ENCODE measurements at places on chromosomes 4 and X. TPM values are rescaled to one million over a fixed set of nuclear protein-coding genes. Genes with fewer than 3 reads are reported as not detected.

The PAGE2B gene
- total RNA-seq: 1.3 TPM

DNA sequence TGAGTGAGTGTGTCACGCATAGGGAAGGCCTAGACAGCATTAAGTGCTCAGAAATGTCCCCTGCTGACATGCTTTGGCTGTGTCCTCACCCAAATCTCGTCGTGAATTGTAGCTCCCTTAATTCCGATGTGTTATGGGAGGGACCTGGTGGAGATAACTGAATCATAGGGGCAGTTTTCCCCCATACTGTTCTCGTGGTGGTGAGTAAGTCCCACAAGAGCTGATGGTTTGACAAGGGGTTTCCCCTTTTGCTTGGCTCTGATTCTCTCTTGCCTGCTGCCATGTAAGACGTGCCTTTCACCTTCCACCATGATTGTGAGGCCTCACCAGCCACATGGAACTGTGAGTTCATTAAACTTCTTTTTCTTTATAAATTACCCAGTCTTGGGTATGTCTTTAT lies 78.0 kb downstream of the NSUN7 start:
- no peak for DNase-seq

- DNase-seq: no peak
These were observed 196.6 kb upstream of the ETNPPL start for GRCh38 chr4:108959491-108959890.

- no peak for DNase-seq
These were observed 10.6 kb downstream of the TSPAN6 start for GRCh38 chrX:100625985-100626491.

The HDX gene
- 3.3 TPM for total RNA-seq

- DNase-seq: no peak
These were observed 24.9 kb downstream of the DOCK11 start for GRCh38 chrX:118520216-118521206.

The GLRB gene
- total RNA-seq: not detected

GRCh38 chrX:69031971-69032391 lies 133.3 kb downstream of the PJA1 start:
- DNase-seq: no peak

DNA sequence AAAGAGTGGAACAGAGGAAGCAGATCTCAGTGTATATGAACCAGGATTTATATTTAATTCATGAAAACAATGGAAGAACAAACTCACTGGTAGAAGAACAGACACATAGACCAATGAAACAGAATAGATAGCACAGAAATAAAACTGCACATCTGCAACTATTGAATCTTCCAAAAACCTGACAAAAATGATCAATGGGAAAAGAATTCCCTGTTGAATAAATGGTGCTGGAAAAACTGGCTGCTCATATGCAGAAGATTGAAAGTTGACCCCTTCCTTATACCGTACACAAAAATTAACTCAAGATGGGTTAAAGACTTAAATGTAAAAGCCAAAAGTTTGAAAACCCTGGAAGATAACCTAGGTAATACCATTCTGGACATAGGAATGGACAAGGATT lies 391.0 kb downstream of the MAGEB5 start:
- no peak for DNase-seq

- no peak for DNase-seq
These were observed 35.1 kb downstream of the RPS6KA3 start for GRCh38 chrX:20231598-20231997.

DNA sequence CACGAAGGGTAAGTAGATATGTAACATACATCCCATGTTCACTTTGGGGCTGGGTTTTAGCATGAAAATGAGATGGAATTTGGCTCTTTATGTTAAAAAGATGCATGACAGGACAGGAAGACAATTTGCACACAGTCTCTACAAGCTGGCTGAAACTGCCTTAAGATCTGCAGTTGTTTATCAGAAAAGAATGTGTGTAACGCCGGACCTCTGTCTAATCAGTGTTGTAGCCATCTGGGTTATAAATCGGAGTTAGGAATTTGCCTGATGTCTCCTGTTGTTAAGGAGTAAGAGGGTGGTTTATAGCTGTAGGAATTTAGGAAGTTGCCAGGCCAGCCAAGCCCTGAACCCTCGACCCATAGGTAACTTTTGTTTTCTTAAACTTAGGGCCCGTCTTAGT lies 562.9 kb upstream of the FAT1 start:
- DNase-seq: no peak

- no peak for DNase-seq
These were observed 1778.2 kb upstream of the PCDH10 start for GRCh38 chr4:131370846-131371245.

DNA sequence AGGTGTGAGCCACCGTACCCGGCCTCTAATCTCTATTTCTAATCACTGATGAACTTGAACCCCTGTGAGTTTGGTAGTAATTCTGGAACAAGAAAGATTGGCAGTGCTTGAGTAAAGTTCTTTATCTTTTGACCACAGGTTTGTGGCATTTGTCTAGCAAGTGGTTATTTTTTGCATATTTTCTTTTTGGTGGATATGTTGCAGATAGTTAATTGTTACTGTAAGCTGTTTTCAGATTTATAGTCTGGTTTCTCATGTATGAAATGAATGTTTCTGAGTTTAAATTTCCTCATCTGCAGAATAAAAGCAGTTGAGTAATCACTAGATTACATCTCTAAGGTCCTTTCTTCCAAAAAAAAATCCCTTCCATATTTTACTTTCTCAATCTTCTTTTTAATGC lies 105.2 kb downstream of the GASK1B start:
- no peak for DNase-seq

The PHOX2B gene
- not detected for total RNA-seq

The RNF150 gene
- total RNA-seq: not detected

DNA sequence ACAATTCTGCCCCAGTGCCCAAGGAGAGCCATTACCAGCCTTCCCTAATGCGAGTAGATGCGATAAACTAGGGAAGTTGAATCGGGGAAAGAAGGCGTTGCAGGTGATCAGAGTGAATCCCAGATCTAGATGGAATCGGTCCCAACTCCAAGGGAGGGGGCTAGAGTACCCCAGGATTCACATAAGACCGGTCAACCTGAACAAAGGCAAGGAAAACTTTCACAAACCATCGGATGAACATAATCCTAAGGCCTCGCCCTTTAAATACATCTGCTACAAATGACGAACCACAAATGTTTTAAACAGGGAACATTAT lies 11.2 kb upstream of the ZCCHC13 start:
- DNase-seq: no peak

GRCh38 chrX:43557792-43558191 lies 98.3 kb upstream of the MAOA start:
- peak; percentile 42 for DNase-seq

DNA sequence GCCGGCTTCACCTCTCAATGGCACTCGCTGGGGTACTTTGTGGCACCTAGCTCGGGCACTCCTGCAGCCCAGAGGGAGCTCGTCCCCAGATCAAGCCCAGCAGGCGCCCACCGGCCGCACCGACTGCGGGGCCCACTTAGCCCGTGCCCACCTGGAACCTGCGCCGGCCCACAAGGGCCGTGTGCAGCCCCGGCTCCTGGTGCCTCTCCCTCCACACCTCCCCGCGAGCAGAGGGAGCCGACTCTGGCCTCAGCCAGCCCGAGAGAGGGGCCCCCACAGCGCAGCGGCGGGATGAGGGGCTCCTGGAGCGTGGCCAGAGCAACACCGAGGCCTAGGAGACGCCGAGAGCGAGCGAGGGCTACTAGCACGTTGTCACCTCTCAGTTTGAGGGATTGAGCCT lies 82.1 kb upstream of the SHISA3 start:
- no peak for DNase-seq

The IL2 gene
- total RNA-seq: 110 TPM

The TNIP2 gene
- total RNA-seq: 75.5 TPM

DNA sequence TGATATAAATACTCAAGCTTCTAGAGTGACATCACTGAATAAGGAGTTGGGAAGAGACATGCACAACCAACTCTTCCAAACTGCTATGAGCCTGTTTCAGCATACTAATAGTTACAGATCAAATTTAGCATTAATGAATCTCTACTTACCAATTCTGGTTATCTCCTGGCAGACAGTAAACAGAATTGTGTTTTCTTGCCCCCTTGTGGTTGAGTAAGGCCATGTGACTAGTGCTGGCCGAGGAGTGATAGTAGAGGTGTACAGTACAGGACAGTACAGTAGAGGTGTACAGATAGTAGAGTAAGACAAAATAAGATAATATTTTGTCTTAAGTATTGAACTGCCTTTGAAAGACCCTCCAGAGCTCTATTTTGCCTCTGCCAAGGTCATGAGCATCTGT lies 681.4 kb downstream of the GABRG1 start:
- DNase-seq: no peak

DNA sequence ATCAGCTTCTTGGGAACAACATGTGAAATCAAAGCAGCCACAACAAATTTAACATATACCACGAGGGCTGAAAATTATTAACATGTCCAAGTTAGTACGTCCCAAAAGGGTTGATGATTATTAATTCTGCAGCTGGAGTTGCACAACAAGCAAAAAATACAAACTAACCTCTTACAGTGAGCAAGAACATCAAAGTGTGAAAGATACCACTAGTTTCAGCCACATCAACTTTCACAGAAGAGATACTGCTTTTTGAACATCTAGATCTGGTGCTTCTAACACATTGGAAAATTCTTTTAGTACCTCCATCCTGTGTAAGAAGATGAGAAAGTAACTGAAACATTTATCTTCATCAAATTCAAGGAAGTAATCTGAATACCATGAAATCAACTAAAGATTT lies 334.1 kb downstream of the PCDH7 start:
- no peak for DNase-seq

- no peak for DNase-seq
These were observed 126.7 kb downstream of the AFAP1 start for GRCh38 chr4:7812921-7813320.

DNA sequence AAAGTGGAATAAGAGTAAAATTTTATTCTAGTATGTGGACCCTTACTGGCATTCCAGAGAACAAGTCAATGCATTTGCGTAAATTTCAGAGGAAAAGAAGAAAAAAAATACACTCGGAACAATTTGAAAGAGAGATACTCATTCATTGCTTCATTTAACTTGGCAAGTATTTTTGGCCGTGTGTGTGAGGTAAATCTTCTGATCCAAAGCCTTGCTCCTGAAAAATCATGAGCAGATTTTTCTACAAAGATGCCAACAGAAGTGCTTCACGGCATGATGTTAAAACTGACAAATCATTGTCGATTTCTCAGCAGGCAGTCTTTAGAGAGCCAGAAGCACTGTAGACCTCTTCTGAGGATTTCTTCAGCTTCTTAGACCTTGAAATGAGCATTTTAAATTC lies 194.0 kb downstream of the COX18 start:
- no peak for DNase-seq

The SPANXB1 gene
- not detected for total RNA-seq

GRCh38 chr4:103786014-103786413 lies 66.2 kb upstream of the TACR3 start:
- DNase-seq: no peak

The BLOC1S4 gene
- total RNA-seq: 7.2 TPM

- DNase-seq: no peak
These were observed 85.1 kb upstream of the LCORL start for GRCh38 chr4:18106620-18107019.

DNA sequence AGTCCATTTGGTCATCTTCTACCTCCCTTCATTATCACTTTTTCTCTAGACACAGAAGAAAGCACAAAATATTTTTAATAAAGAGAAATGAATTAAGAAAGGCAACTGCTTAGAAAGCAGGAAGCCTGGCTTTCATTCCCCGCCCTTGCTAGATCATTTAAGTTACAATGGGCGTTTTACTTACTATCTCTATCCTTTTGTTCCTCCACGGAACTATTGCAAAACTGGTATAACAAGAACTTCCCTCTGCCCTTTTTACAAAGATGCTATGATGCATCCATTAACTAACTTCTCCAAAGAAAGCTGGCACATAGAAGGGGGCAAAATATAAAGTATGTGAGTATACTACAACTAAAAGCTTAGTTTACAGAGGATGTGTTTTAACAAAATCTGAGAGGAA lies 434.5 kb upstream of the FTHL17 start:
- DNase-seq: no peak

The RAB33A gene
- total RNA-seq: 34.8 TPM

DNA sequence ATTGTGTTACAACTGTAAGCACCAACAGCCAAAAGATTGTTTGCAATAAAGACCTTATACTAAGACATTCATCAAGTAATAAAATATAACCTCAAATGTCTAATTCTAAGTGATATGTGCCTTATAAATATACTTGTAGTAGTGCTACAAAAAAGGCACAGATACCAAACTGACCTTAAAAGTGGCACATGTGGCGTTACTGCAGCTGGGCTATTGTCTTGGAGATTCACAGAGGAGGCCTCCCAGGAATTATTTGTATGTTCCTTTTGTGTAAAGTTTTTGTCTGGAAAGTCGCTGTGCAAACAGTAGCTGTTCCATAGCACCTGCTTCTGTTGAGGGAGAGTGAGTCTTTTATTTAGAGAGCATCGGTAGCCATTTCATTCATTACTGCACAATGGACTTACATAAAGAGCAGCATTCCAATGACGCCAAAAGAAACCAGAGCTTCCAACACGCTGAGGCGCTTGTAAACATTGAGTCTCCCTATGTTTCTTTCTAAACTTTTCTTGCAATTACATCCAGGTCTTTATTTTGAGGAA lies 143.7 kb downstream of the RPA4 start:
- no peak for DNase-seq

- DNase-seq: no peak
These were observed 449.2 kb downstream of the GRXCR1 start for GRCh38 chr4:43341741-43342140.

The IL2RG gene
- total RNA-seq: 349 TPM

GRCh38 chr4:177194906-177195305 lies 114.8 kb upstream of the NEIL3 start:
- no peak for DNase-seq

GRCh38 chr4:175671491-175671934 lies 140.6 kb downstream of the GPM6A start:
- DNase-seq: no peak

DNA sequence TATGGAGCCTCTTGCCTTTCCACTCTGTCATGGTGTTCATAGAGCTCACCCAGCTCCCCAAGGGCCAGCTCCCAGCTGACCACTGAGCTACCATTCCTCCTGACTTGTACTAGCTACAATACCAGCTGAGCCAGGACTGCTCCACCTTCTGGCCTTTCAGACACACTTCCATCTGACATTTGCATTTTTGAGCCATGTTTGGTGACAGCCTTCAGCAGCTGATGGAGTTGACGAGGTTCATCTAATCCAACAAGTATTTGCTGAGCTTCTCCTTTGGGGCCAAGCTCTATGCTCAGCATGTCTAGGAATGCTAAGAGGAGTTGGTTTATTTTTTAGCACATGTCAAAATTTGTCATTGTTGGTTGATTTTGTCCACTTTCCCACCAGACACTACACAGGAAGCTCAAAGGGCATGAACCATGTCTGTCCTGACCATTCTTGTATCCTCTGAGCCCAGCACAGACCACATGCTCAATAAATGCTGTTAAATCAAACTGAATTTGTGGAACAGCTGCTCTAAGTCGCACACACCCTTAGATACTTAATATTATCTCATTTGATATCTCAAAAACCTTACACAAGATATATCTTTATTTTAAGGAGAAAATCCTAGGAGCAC lies 142.6 kb upstream of the PPARGC1A start:
- no peak for DNase-seq

The GASK1B gene
- total RNA-seq: not detected

GRCh38 chrX:16042980-16043379 lies 80.4 kb upstream of the GRPR start:
- no peak for DNase-seq

The F11 gene
- not detected for total RNA-seq

The DUX4 gene
- total RNA-seq: not detected

- DNase-seq: no peak
These were observed 106.4 kb upstream of the GPM6B start for GRCh38 chrX:13923289-13923688.

Measured in activated naive CD4-positive, alpha-beta T cell treated with anti-CD3 and anti-CD28 coated beads, Interleukin-2, amount 50 U/mL, for 72 hours (primary cell).